ENCODE measurements at places on chromosomes 6 and 20.

DNA sequence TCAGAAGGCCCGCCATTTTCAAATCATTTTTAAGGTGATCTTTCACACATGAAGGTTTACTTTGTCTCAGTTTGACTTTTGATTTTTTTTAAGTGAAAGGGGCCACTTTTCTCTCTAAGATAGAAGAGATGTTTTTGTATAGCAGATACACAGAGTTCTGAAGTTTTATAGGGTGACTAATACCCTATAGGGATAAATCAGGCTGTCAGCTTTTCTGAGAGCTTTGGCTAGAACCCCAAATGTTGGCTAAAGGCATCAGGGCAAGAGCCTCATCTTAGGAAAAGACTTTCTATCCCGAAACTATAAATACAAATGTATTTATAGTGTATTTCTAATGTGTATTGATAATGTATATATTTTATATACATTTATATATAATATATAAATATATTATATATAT lies 181.4 kb downstream of the TBX18 start:
- no peak for DNase-seq

DNA sequence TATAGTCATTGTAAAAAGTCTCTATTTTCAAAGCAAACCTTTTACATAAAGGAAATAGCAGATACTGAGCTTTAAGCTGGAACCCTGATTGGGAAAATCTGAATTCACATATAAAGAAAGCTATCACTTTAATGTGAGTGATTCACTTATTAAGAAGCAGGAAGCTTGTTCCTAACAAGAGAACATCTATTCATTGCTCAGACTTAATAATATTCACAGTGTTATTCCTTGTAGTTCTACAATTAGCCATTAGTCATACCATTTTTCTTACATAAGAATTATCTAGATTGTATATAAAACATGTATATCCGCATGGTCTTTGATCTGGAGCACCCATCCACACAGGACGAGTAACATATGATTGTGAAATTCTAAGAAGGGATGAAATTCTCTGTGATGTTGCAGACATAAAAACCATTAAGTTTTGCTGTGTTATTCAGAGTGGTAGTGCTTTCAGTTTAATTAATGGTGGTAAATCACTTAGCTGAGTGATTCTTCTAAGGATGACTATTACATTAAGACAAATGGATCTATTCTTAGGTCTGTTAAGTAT lies 71.1 kb upstream of the FOXQ1 start:
- DNase-seq = no peak

DNA sequence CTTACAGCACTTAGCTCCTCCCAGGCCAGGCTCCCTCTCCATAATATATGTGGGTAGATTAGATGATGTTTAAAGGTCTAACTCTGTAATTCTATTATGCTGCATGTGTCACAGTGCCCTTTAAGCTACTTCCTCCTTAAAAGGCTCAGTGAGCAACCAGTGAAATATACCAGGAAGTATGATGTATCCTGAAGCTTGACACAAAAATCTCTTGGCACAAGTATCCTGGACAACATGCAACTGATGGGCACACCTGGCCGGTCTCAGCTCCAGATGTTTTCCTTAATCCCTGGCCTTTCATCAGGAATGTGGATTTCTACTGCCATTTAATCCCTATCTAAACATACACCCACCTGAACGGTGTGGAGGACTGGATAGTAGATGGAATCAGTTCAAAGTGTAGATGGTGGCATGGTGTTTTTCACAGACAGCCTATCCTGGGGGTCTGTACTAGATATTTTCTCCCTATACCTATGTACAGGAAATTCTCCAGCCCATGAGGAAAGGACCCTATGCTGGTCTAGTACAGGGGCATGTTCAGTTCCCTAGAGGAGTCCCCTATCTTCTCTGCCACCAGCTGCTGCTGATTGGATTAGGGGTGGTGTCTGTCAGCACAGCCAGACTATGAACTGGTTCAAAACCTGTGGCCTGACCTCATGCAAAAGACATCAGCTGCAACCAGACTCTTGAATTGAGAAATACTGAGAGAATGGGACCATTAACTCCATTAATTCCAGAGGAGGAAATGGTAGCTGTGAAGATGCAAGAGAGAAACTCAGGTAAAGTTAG lies 59.4 kb upstream of the CITED2 start:
- DNase-seq = peak; percentile 26

DNA sequence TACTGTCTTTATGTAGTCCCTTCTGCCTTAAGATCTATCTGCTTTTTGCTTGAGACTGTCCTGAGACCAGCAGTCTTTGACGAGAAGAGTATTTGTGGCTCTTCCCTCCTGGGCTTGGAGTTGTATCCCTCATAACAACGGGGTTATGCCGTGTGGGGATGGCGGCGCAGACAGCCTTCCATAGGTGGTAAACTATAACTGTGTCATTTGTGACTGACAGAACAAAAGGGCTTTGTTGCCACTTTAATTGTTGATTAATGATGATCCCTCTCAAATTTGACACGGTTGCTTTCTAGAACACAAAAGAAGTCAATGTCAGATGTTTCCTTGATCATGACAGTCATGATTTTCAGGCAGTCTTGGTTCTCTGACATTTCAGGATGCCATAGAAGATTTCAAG lies 196.6 kb downstream of the JARID2 start:
- DNase-seq = no peak

DNA sequence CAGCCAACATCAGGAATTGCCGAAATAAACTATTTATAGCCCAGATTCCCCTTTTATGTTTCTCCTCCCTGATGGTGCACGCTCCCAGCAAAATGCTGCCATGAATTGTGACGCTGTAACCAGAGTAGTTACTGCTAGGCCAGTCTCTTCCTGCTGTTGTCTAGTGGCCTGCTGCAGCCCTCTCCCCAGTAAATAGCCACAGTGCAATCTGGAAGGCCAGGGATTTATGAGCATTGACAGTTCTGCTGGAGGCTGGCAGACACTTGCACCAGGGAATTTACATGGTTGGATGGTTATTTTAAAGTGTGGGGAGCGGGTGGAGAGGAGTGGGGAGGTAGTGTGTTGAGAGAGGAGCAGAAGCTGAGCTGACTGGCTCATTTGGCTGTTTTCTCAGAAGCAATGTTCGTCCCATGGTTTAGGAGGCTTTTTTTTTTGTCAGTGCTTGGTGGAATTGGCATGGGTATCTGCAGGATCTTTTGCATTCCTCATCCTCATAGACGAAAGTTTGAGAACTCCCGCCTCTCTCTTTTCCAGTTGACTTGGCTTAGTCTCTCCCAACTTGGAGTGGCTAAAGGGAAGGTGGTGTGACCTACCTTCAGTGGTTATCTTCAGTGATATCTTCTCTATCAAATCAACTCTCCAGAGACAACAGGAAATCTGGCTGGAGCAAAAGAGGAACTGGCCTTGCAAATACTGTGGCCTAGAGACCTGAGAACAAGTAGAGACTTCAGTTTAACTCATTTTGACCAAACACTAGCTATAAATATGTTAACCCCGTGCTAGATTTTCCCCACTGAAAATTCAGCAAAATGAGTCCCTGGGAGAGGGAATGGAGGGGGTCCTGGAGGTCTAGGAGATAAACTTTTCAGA lies 99.3 kb upstream of the VSTM2L start:
- no peak for DNase-seq

GRCh38 chr6:111667931-111668330 lies 62.3 kb upstream of the TRAF3IP2 start:
- no peak for DNase-seq

GRCh38 chr20:62285722-62286121 lies 17.1 kb upstream of the ADRM1 start:
- DNase-seq = no peak

DNA sequence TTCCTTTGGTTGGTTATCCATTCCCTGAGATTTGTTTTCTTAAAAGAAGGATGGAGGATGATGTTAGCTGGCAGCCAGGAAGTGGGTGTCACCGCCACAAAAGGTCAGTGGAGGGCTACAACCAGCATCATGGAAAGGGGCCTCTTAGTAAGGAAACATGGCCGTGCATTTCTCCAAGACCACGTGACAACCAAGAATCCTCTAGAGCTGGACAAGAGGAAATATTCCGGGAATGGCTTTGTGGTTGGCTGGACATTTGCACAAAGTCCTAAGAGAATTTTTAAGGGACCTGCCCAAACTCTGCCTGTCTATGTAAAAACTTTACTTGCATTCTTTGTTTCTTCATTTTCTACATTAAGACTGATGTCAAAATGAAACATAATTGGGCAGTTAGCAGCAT lies 399.9 kb upstream of the MARCKS start:
- DNase-seq = no peak

GRCh38 chr6:121627761-121628160 lies 192.3 kb downstream of the GJA1 start:
- no peak for DNase-seq

- no peak for DNase-seq
These were observed 50.1 kb downstream of the SPTLC3 start for GRCh38 chr20:13058666-13059389.

GRCh38 chr6:98832284-98833056 lies 1.9 kb upstream of the POU3F2 start:
- DNase-seq = no peak

- peak; percentile 68 for DNase-seq
These were observed 843 bp downstream of the FBXO9 start for GRCh38 chr6:53066077-53066417.

- DNase-seq = no peak
These were observed 204.8 kb downstream of the TPBG start for GRCh38 chr6:82568290-82568993.

DNA sequence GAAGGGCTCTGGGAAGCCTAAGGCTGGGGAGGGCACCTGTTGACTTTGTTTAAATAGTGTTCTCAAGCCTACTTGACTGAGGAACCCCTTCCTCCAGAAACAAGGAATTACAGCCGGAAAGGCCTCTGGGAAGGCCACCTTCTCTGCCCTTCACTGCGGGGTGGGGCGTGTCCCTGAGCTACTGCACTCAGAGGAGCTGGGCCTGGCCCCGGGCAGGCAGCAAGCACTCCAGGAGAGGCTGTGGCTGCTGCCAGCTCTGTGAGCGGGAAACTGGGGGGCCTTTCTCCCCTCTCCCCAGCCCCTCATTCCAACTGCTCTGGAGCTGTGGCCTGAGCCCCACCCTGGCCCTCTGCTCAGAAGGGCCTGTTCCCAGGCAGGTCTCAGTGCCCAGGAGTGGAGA lies 4.0 kb upstream of the OSBPL2 start:
- DNase-seq = peak; percentile 76

GRCh38 chr20:63778857-63779256 lies 39.3 kb downstream of the SLC2A4RG start:
- no peak for DNase-seq

DNA sequence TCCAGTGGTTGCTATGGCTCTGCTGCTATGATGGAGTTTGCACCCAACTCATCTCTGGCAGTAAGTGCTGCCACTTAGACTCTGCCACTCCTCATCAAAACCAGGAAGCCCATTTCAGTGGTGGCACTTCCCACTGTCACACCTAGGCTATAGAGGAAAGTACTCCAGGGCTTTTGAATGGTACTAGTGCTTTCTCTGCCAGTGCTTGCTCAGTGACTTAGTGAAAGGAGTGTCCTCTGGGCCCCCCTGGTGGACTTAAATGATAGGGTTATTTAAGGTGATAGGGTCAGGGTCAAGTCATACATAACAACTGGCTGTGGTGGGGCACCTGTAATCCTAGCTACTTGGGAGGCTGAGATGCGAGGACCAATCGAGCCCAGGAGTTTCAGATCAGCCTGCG lies 22.8 kb downstream of the FITM2 start:
- peak; percentile 36 for DNase-seq

DNA sequence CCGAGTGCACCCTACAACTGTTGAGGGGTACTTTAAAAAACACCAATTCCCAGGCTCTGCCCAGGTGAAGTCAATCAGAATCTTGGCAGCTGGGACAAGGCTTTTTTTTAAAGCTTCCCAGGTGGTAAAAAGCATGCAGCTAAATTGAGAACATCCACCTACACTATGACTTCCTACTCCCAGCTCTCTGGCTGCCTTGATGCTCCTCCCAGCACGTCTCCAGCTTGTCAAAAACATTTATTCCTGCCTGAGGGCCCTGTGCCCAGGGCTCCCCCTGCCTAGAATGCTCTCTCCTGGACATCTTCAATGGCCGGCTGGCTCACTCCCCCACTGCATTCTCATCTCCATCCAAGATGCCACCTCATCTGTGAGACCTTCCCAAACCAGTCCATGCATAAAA lies 9.9 kb downstream of the ZBTB24 start:
- DNase-seq = no peak

- no peak for DNase-seq
These were observed 18.3 kb upstream of the AGPAT4 start for GRCh38 chr6:161292145-161292544.

DNA sequence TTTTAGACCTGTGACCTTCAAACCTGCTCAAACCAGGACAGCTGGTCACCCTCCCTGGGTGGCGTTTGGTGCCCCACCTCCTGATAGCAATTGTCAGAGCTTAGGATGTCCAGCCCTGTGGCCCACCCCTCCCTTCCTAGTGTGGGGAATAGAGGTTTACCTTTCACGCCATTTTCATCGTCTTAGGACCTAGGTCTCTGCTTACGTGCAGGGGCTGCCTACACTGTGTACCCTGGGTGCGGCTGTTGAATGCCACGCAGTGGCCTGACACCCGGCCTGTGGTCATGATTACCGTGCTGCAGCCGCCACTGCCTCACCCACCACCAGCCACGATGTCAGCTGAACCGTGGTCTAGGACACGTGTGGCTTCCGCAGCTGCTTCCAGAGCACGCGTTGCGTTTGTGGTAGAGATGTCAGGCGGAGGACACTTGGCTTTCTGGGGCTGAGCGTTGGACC lies 157.3 kb downstream of the DTNBP1 start:
- no peak for DNase-seq

- DNase-seq = no peak
These were observed 12.8 kb upstream of the ZNF217 start for GRCh38 chr20:53606364-53606985.

DNA sequence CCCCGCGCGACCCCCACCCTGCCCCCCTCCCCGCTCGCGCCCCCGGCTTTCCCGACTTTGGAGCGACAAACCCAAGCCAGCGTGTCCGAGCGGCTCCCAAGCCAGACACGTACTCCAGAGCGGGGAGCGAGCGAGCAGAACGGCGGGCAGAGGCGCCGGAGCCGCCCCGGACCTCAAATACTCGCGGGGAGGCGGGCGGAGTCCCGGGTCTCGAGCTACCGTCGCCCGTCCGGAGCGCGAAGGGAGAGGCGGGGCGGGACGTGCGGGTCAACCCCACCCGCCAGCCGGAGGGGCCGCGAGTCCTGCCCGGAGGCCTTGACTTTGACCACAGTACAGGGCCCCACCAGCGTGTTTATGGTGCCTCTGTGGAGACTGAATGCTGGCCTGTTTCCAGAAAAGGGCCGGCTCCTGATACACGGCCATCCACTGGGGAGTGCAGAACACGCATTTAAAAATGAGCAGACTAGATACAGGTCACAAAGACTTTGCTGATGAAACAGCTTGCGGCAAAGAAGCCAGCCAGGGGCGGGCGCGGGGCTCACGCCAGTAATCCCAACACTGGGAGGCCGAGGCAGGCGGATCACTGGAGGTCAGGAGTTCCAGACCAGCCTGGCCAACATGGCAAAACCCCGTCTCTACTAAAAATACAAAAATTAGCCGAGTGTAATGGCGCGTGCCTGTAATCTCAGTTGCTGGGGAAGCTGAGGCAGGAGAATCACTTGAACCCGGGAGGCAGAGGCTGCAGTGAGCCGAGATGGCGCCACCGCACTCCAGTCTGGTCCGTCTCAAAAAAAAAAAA lies at the start of gene SERPINB6:
TSS of gene SERPINB6 (minus strand) at position 148 of the 799 bp plus-strand sequence. CDS start 12,235 bp downstream, outside the sequence.
- no peak for DNase-seq

- DNase-seq = no peak
These were observed 77.8 kb downstream of the VIP start for GRCh38 chr6:152828431-152828830.

- no peak for DNase-seq
These were observed 34.3 kb downstream of the CCN2 start for GRCh38 chr6:131916847-131917246.

GRCh38 chr20:855466-856360 lies 22.2 kb downstream of the FAM110A start:
- no peak for DNase-seq

- no peak for DNase-seq
These were observed 38.5 kb upstream of the DEK start for GRCh38 chr6:18302561-18303439.

Data from hematopoietic multipotent progenitor cell treated with erythropoietin and hydrocortisone succinate and interleukin-3 and kit ligand, for 15 days (in vitro differentiated cells).